Hematopoietic multipotent progenitor cell treated with erythropoietin and hydrocortisone succinate and interleukin-3 and kit ligand, for 8 days (in vitro differentiated cells): ENCODE measurements at places on chromosomes 7 and 10.
A peak's percentile ranks its signal among the peaks of the same experiment; 100 is the strongest.

DNA sequence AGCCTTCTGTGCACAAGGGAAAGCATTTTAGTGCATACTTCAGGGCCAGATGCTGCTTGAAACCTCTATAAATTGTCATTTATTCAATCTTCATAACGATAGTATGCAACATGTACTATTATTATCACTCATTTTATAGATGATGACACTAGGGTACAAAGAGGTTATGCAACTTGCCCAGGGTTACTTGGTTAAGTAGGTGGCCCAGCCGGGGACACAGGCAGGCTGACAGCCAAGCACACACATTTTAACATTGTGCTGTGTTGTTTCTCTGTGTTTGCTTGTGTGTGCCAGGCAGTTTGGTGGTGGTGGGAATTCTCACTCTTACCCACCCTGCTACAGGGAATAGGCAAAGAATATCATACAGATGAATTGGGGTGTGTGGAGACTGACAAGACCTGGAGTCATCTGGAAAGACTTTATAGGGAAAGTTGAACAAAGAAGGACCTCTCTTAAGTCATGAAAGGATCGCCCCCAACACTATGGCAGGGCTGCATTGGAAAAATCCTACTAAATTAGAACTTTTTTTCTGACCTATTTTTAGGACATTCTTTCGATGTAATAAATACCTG is 98.9 kb downstream of the MKX start:
- no peak for DNase-seq

- no peak for DNase-seq
Measured at GRCh38 chr7:99707096-99707495, 27.3 kb upstream of the CYP3A5 start.

GRCh38 chr7:23662124-23662983 is 17.6 kb upstream of the FAM221A start:
- DNase-seq: no peak

GRCh38 chr7:18655506-18655905 is 160.0 kb downstream of the HDAC9 start:
- DNase-seq: no peak

GRCh38 chr10:21510241-21511094 is 15.0 kb downstream of the SKIDA1 start:
- DNase-seq: no peak

DNA sequence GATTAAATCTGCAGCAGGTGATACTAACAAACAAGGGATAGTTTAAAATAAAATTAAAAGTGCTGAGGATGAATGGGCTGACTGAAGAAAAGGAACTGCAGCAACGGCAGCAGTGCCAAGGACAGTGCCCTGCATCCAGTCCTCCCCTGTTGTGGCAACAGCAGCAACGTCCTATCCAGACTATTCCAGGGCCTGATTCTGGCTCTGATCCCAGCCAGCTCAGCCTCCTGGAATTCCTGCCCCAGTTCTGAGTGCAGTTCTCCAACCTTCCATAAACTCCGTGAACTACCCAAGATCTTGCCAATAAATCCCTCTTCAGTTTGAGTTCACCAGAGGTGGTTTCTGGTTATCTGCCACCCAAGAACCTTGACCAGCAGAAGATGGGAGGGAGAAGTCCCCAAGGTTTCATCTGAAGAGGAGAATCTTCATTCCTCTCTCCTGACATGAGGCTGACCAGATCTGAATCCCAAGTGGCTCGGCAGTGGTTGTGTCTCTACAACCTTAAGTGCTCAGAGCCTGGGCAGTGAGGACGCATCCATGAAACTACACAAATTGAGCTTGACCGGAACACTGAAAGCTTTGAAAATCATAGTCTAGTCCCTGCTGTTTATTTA is 115.8 kb downstream of the SORBS1 start:
- no peak for DNase-seq

GRCh38 chr10:120945801-120946302 is 94.7 kb downstream of the WDR11 start:
- no peak for DNase-seq

DNA sequence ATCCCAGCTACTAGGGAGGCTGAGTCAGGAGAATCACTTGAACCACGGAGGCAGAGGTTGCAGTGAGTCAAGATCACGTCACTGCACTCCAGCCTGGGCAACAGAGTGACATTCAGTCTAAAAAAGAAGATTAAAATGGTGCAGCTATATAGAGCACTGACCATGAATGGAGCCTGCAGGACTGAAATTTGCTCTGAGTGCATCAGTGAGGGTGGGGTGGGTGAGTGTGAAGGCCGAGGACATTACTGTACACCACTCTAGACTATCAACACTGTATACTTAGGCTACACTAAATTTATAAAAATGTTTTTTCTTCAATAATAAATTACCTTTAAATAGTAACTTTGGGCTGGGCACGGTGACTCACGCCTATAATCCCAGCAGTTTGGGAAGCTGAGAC is 294.7 kb downstream of the PTPRN2 start:
- DNase-seq: no peak

DNA sequence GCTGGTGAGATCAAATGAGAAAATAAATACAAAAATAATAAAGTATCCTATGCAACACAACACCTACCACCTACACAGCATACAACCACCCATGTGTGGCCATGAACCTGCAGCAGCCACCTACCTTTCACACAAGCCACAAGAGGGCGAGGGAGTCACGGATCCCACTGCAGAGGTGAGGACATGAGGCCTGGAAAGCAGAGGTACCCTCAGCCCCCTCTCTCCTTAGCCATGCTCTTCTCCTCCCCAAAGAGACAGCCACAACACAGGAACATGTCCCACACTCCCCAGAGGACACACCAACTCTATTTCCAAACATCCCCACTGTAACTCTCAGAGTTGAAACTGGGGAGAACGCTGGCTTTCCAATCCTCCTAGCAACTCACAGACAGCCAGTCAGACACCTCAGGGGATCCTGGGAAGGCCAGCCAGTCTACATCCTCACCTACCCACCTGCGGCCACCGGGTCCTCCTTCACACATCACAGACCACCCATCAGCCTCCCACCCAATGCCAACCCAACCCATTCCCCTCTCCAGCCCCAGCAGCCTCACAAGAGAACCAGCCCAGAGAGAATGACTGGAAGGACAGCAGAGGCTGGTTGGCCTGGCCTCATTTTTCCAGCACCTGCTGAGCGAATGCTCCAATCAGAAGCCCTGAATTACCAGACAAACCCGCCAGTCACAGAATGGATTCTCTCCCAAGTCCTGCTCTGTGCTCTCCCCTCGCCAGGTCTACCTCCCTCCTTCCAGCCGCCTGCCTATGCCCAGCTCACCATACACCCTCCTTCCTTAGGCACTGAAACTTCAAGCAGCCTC is 18.4 kb downstream of the DLG5 start:
- peak; percentile 20 for DNase-seq

DNA sequence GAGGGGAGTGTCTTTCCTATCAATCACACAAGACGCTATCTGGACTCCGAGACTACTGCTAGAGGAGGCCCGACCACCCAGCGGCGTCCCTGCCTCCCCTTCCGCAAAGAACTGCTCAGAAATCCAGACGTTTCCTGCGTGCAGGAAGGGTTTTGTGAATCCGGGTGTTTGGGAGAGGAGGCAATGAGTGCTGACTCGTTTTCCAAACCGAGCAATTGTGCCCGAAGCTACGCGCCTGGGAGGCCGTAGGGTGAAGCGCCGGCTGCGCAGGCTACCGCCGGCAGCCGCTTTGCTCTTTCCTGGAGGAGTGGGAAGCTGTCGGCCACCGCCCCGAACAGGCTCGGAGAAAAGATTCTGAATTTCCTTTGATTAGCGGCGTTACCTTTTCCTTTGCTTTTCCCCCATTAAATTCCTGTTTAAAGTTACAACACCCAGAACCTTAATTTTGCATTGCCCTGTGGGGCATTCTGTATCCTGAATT is 5.3 kb downstream of the VAX1 start:
- no peak for DNase-seq

- DNase-seq: no peak
Measured at GRCh38 chr7:2070151-2070763, 162.5 kb downstream of the MAD1L1 start.

DNA sequence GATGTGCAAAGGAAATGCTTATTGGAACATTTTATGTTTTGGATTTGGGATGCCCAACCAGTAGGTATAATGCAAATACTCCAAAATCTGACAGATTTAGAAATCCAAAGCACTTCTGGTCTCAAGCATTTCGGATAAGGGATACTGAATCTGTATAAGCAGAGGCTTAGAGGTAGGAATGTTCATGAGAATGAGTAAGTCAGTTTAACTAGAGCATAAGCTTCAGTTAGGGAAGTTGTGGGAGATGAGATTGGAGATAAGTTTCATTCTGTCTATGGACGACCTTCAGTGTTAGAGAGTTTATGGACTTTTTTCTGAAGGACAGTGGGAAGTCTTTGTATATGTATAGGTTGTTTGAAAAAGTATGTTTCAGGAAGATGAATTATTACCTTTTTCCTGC is 10.4 kb downstream of the TAX1BP1 start:
- no peak for DNase-seq

DNA sequence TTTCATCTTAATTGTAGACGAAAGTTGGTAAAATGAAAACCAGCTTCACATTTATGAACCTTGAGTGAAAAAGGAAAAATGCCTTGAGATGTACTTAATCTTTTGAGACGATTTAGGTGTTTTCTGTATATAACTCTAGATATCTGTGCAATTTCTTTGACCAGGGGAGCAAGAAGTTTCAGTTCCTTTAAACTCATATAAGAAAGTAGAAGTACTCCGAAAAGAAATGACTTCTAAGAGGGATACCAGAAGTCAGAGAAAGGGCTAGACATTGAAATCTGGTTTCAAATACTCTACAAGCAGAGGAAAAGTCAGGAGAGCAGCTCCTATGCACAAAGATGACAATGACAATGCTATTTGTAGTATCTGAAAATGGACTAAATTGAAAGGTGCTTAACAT is 303.7 kb downstream of the BAMBI start:
- DNase-seq: no peak

- DNase-seq: peak; percentile 47
Measured at GRCh38 chr10:26479766-26480492, 41.8 kb downstream of the APBB1IP start.

GRCh38 chr10:30207485-30208052 is 141.5 kb downstream of the MTPAP start:
- DNase-seq: no peak

DNA sequence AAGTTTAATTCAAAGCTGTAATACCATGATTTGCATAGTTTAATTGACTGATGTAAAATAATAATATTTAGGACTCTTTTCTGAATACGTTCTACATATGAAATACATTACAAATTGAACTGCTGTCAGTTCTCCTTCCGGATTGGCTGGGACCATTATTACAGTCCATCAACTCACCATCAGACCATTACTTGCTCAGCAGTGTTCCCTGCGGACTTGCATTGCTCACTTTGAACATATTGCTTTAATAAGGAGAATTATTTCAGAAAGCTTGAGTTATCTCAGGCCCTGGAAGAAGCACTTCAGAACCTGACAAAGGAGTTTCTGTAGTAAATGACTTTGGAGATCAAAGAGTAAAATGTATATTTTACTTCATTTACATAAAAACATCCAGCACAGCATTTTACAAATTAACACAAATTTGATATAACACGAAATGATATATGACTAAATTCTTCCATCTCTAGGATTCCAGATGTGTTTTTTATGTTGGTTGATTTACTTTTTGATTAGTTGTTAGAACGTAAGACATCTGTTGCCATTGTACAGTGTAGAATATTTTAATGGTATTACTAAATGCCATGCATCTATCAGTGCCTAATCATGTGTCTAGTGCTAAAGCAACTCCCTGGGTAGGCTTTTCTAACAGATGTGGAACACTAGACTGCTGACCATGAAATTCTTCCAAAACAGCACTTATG is 418.5 kb upstream of the SEMA3A start:
- DNase-seq: no peak

DNA sequence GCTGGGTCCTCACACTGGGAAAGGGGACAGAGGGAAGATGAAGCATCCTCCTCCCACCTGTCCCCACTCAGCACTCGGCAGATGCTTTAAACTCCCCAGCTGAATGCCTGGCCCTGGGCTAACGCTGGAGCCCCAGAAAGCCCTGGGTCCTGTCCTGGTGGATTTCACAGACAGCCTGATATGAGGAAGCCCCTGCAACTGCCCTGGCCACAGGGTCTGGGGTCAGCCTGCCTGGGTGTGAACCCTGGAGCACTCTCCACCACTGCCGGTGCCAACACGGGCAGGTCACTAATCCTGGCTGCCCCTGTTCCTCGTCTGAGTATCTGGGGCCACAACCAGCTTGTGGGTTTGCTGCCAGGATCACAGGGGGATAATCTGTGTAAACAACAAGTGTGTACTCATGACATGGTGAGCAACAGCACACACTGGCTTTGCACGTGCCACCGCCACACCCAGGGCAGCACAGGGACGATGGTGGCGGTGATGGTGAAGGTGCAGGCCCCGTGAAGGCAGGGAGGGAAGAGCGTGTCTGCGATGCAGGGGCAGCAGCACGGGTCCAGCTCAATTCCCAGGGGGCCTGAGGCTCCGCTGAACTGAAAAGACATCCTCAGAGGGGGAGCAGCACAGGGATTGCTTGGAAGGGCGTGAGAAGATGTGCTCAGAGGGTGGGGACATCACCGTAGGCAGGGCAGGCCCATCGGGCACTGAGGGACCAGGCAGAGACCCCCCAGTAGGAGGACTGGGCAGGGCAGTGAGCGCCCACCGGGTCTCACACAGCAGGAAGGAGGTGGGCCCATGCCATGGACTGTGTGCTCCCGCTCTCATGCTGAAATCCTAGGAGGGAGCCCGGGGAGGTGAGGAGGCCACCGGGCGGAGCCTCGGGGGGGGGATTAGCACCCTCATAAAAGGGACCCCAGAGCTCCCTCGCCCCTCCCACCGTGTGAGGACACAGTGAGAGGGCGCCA is 238.7 kb downstream of the MAD1L1 start:
- DNase-seq: no peak

DNA sequence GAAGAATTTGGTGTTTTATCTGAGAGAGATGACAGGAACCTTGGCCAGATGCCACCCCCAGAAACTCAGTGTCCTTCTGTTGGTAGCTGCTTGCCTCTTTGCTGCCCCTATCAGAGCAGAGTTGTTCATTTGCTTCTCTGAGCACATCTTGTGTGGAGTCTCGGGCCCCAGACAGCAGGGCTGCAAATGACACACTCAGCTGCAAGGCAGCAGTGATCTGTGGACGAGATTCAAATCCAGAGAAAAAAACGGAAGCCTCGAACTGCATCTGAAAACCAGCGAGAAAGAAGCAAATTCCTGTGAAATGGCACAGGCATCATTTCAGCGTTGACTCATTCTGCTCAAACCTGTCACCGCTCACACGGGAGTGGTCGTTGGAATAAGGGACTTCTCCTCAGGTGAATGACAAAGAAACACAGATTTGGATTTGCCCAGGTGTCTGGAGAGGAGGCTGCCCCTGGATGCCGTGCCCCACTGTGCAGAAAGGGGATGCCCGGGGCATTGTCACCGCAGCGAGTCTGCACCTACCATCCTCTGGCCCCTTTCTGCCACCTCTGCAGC is 144.7 kb downstream of the PFKFB3 start:
- peak; percentile 27 for DNase-seq

DNA sequence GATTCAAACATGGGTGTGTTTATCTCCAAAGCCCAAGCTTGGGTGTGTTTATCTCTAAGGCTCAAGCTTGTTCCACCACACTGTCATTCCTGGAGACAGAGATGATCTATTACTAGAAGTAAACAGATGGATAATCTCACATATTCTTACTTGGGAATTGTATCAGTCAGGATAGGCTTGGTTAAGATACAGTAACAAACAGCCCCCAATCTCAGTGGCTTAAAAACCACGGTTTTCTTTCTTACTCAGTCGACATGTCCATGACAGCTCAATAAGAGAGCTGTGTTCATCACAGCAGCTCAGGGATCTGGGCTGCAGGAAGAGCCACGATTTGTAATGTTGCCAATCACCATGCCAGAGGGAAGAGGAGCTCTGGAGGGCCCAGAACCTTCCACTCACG is 38.5 kb upstream of the LOXL4 start:
- peak; percentile 15 for DNase-seq
